ENCODE measurements at places on chromosomes 3 and 15.

DNA sequence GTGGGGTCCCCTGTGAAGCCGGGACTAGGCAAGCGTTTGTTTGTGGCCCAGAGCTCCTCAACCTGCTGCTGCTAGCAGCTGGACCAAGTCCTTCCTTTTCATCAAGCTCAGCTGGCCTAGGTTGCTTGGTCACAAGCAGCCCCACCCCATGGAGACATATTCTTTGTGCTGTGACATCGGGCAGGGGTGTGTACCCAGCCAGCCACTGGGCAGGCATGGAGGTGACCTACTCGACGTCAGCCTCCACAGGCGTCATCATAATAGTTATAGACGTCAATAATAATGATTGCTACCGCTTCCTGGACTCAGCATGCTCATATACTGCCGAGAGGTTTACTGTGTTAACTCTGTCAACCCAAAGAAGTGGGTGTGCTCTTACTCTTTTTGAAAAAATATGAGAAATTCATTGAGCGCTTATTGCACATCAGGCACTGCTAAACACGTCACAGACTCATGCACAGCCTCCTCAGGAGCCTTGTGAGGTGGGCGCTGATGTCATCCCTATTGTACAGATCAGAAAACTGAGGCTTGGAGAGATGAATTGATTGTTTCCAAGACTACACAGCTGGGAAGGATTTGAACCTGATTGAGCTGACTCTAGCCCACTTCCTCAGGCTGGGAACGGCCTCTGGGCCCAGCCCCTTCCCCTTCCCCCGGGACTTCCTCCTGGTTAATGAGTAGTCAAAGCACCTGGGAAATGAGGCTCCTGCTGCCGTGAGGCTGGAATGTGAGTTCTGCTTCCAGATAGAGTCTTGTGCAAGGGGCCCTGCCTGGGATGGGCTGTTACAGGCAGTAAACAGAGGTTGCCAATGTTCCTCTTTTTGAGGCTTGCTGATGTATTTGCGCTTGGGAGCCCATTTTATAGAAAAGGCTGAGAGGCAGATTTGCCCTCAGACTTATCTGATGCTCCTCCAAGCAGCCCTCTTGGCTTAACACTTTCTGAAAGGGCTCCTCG, 16.2 kb downstream of the SLC6A6 start:
- DNase-seq, result peak; percentile 82

- no peak for DNase-seq
Measured at GRCh38 chr3:168545591-168545990, 449.9 kb upstream of the GOLIM4 start.

DNA sequence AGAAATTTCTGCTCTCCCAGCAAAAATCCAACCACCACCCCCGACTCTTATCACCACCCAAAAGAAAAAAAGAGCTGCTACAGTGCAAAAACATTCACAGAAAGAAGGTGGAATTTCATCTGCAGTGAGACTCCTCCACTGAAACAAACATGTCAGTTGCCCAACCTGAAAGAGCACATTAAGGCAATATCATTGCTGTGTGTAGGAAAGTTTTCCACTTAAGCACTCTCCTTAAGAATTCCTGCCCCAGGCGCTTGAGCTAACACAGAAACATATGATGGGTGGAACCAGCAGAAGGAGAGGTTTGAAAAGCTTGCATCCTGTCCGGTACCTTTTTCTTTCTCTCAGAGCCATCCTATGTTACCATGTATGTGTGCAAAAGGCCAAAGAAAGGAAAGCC, 200.8 kb upstream of the GADL1 start:
- DNase-seq, result no peak

DNA sequence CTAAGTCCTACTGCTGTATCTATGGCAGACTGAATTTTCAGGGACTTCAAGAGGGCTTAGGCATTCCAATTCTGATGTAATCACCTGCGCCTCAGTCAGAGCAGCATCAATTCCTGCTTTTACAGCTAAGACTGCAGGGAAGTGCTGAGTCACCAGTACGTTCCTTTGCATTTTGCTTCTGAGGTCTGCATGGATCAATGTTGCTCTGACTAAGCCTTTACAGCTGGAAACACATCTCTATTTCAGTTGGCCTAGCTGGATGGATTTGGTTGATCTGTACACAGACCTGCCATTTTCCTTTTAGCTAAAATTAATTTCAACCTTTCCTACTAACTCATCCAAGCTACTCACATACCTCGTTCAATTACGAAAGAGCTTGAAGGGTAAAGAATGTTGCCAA, 51.3 kb downstream of the ETV5 start:
- DNase-seq, result peak; percentile 5

GRCh38 chr3:31615071-31615875, 82.5 kb downstream of the STT3B start:
- no peak for DNase-seq

- no peak for DNase-seq
Measured at GRCh38 chr3:135788146-135788545, 177.4 kb upstream of the PPP2R3A start.

DNA sequence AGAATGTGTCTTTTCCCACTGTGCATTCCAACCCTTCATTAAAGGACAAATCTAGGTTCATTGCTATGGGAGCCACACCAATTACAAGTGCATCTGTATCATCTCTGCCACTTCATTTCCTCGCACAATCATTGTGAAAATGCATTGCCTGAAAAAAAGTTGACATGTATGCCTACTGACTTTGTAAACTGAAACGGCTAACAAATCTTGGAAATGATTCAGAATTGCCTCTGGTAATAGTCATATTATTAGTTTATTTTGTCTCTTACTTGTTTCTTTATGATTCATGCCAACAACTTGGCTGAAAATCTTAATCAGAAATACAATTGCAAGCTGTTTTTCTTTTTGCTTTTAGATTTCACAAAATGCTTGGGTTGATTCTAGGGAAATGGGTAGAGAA, 497.1 kb downstream of the ZIC1 start:
- DNase-seq, result no peak

DNA sequence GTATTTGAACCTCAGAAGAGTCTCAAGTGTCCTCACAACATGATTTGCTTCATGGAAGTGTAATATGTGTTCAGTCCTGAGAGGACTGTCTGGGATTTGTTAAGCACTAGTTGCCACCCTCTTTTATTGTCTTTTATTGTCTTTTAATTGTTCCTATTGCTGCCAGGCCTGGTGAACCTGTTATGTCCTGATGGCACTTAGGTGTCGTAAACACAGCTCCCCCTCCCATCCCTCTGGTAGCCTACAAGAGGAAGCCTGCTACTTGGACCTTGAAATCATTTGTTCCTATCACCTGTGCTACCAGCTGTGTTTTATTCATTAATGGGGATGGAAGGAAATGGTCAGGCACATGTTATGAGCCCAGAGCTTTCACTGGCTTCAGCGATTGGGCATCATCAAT, 19.3 kb downstream of the CCNB2 start:
- no peak for DNase-seq

- peak; percentile 79 for DNase-seq
Measured at GRCh38 chr3:112767177-112767576, 79.5 kb downstream of the CD200R1L start.

DNA sequence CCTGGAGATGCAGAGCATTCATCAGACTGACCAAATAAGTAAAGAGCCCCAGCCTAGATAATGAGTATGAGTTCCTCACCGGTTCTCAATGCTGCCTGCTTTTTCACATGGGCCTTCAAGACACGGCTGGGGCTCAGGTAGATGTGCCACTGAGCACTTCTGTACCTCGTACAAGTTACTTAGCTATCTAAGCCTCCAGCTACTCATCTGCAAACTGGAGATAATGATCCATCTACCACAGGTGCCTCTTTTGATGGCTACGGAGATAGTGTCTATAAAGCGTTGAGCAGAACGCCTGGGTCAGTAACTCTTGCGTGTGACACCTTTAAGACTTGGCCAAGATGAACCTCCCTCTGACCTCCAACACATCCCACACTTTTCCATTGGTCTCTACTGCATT, 56.3 kb downstream of the CCR4 start:
- DNase-seq, result no peak

DNA sequence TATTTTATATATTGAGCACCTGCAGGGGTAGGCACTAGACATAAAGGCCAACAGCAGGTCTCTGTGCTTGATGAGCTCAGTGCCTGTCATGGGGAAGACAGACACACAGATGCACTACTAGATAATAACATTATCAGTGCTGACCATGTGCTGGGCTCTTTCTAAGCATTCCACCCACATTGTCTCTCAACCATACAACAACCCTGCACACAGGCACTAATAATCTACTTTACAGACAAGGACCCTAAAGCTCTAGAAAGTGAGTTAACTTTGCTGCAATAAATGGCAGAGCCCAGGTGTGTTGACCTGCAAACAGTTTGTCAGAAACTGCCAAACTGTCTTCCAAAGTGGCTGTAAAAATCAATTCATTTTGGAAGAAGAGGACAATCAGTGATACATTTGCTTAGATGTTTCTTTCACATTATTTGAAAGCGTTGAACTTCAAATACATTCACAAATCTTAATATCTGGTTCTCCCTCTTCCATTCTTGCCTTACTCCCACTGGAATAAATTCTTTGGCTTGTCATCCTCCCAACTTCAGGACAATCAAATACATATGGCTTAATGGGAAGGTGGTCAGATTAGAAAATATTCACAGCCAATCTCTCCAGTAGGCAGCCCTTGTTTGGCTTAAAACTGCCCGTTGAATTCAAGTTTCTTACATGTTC, 11.0 kb upstream of the PP2D1 start:
- DNase-seq, result no peak

DNA sequence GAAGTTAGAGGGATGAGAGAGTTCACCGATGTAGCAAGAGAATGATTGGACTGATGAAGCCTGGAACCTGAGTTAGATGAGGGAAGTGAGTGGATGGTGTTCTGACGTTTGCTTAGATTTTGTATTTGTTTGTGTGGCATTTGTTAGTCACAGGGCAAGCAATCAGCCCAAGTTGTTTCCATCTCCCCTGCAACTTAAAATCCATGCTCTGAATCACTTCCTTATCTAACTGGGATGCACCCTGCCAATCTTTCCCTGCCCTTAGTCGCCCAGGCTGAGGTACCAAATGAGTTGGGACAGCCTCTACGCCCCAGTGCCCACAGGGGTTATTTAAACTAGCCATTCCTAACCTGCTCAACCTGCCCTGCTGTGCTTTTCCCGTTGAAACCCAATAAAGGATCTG, 12.6 kb downstream of the PAQR5 start:
- DNase-seq, result peak; percentile 29

GRCh38 chr3:63324621-63325020, 46.5 kb downstream of the SYNPR start:
- no peak for DNase-seq

GRCh38 chr3:117366574-117366973, 657.0 kb downstream of the TUSC7 start:
- no peak for DNase-seq

- no peak for DNase-seq
Measured at GRCh38 chr15:82852941-82853561, 43.6 kb downstream of the WHAMM start.

GRCh38 chr15:33068007-33068481, 126.5 kb downstream of the FMN1 start:
- DNase-seq, result peak; percentile 86

- no peak for DNase-seq
Measured at GRCh38 chr3:114584734-114585371, 291.0 kb downstream of the TIGIT start.

DNA sequence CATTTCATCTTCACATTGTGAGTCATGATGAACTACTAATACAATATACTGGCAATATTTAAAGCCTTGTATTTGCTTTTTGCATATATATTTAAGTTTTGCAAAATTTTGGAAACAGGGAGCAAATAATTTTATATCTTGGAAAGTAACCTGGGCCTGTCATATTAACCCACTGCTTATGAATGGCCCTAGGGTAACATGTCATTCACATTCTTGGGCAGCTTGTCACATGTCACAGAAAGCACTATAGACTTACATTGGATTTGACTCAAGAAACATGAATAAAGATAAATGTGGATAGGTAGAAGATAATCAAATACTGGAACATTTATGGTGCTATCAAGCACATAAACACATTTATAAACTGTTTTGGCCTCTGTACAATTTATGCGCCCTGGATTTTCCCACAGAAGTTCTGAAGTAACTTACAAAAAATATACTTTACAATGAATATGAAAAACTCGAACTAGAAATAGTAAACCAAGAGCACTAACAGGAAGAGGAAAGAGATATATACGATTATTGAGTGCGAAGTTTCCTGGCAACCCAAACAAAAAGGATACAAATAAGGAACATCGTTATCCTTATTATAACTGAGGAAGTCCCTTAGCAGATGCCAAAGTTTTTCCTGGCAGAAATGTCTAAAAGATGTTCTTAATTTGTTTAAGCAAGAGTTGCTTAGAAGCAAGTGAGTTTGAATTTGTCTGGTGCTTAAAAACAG, 257.2 kb downstream of the RBMS3 start:
- DNase-seq, result no peak

DNA sequence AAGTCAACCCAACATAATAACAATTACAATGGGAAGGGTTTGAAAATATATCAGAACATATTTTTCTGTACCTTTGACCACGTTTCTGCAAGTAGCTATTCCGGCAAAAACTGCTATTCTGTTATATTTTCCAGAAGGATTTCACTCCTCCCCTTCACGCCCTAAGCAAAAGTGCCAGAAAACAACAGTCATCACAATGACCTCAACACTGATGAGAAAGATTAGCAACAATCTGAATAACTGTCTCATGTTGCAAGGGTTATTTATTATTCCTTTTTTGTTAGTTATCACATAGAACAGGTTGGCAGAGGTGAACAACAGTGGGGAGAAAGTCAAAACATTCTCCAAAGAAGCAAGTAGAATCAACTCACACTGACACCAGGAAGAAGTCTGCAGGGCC, 269.4 kb upstream of the ARRDC4 start:
- DNase-seq, result no peak

DNA sequence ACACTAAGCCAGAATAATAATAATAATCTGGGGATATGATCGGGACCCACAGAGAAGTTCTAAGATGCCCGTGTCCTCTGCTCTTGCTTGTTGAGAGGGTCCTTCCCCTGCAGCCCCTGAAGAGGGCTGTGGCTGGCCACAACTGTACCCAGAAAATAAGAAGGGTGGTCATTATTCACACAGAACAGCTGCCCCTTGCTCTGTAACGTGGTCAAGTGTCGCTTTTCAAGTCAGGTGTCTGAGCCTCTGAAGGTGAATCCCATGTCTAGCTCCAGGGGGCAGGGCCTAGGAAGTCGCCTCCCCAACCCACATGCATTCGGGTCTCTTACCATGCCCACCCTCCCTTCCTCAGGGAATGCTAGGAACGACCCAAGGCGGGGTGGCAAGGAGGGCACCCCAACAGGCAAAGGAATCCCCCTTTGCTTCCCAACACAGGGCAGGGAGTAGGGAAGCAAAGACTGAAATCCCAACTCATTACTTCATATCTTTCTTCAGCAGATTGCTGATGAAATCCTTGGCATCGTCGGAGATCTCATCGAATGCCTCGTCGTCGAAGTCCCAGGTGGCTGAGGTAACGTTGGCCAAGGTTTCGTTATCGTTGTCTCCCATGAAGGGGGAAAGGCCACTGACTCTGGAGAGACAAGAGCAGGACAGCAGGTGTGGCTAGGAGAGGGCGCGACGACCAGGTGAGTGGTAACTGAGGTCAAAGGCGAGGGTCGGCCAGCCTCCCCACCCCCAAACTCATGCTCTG, 44.3 kb upstream of the HACD2 start:
- no peak for DNase-seq

GRCh38 chr15:80250614-80251427, 1.2 kb downstream of the CTXND1 start:
- DNase-seq, result no peak

All from inflammatory macrophage treated with lipopolysaccharide for 4 hours (primary cell).